Stimulated activated CD8-positive, alpha-beta memory T cell treated with anti-CD3 and anti-CD28 coated beads, Interleukin-7, amount 100 ng/mL, for 1 hour (primary cell): ENCODE measurements at places on chromosomes 3 and 15.

- no peak for DNase-seq
Observed at GRCh38 chr15:73884159-73884558, 10.8 kb downstream of the TBC1D21 start.

GRCh38 chr3:128482175-128482574, 10.8 kb downstream of the GATA2 start:
- no peak for DNase-seq

DNA sequence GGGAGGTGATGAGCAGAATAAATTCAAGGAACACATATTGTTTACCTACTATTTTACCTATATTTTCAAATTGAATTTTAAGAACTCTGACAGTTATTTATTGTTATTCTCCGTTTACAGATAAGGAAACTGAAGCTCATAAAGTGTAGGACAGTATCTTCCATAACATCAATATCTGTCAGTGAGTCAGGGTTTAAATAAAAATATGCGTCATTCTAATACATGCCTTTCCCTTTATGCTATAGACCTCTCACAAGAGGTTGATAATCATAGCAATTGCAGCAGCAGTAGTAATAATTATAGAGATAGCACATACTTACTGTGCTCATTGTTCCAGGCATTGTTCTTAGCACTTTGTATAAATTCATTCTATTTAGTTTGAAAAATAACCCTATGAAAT, 101.1 kb downstream of the EPHA6 start:
- no peak for DNase-seq

GRCh38 chr3:125359700-125360099, 15.4 kb downstream of the ZNF148 start:
- no peak for DNase-seq
